Fibroblast of villous mesenchyme (primary cell): ENCODE measurements at places on chromosomes 12 and 14. TPM values are rescaled to one million over a fixed set of nuclear protein-coding genes. Genes with fewer than 3 reads are reported as not detected.

DNA sequence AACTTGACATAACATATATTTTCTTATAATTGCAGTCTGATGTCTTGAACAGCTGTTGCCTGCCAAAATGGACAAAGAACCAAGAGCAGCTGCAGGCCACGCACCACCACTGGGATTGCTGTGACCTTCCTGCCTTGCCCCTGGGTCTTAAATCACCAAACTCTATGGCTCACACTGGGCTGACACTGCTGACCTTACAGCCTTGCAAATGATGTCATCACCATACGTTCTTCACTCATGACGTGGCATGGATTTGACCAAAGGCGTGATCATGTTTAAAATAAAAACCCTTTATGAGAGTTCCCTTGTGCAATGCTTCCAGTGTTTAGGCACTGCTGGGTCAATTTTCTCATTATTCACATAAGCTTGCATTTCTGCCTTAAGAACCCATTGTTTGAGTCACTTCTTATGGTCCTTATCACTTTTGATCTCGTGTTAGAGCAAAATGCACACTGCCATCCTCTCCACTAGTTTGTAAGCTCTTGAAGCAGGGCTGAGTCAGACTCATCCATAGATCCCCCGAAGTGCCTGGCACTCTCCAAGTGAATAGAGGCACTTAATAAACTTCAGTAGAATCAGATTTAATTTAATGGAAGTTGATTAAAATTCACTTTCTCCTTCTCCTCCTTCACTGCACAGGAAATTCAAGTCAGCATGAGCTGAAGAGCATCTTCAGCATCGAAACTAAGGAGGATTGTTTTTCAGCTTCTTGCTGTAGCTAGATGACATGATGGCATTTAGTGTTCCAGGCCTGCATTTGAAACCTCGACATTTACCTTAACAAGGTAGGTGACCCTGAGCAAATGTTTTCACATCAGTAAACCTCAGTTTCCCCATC, 132.4 kb upstream of the PZP start:
- DNase-seq = peak; percentile 92

GRCh38 chr14:71250347-71250746, 343.1 kb downstream of the PCNX1 start:
- DNase-seq = no peak

DNA sequence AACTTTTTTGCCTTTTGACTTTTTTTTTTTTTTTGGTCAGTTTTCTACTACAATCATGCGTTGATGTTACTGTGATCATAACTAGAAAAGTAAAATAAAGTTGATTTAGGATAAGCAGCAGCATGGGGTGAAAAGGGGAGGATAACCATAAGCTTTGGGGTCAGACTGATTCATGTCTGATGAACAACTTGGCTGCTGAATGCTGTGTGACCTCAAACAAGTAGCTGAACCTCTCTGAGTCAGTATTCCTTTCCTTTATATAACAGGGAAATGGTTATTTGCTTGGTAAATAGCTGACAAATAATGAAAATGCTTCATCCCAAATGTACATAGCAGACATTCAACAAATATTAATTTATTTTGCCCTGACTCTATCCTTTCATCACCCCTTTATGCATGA, 413.0 kb downstream of the VRK1 start:
- DNase-seq = no peak

DNA sequence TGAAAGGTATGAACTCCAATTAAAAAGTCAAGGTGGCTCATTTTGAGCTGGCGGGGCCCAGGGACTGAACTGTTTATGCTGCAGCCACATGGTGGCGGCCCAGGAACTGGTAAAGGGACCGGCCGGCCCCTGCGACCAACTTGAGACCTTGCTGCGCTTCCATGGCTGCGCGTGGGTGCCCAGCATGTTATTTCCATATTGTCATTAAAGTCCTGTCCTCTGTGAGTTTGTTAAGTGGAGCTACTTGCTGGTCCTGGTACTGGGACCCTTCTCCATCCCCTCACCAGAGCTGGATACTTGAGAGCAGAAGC, 62.3 kb downstream of the BEGAIN start:
- peak; percentile 29 for DNase-seq

KCNJ8 gene
- total RNA-seq = 5.2 and 19.4 TPM in 2 replicates
